Mesothelial cell of epicardium (in vitro differentiated cells): ENCODE measurements at places on chromosomes 1 and 21. TPM values are rescaled to one million over a fixed set of nuclear protein-coding genes. Genes with fewer than 3 reads are reported as not detected.

GRCh38 chr1:27658951-27659496, 13.0 kb downstream of the IFI6 start:
- no peaks in the 10 kb centered on the region for H3K36me3 ChIP-seq
- H3K27ac ChIP-seq = peak overlapping the region; percentile 83
- DNase-seq = no peak
- H3K4me1 ChIP-seq = peaks cover 34% of the 10 kb centered on the region
- no peaks in the 10 kb centered on the region for H3K27me3 ChIP-seq

- peak overlapping the region; percentile 52 for H3K27ac ChIP-seq
- H3K4me3 ChIP-seq = no peak overlapping the region
- DNase-seq = no peak
- H3K4me1 ChIP-seq = peaks cover 17% of the 10 kb centered on the region
- H3K27me3 ChIP-seq = no peaks in the 10 kb centered on the region
These were observed 111.3 kb upstream of the PALMD start for GRCh38 chr1:99534638-99534930.

GRCh38 chr1:201229771-201230635, 39.4 kb downstream of the IGFN1 start:
- H3K27me3 ChIP-seq = no peaks in the 10 kb centered on the region
- H3K4me3 ChIP-seq = no peak overlapping the region

DNA sequence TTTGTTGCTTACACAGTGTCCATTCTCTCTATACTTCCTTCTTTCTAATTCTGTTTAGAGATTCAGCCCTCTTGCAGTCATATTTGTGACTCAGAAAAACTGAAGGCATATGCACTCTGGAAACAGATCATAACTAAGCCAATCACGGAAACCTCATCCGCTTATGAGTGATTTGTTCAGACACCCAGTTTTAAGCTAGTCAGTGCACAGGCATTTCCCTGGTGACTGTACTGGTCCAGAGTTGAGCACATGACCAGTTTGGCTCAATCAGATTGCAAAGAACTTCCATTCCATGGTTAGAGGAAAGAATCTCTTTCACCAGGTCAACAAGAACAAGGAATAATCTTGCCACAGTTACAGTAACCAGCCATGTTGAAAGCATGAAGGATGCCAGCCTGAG, 69.2 kb upstream of the SGIP1 start:
- H3K4me3 ChIP-seq = no peak overlapping the region
- DNase-seq = no peak
- peaks cover 2% of the 10 kb centered on the region for H3K27me3 ChIP-seq
- no peak overlapping the region for H3K27ac ChIP-seq

- H3K4me3 ChIP-seq = no peak overlapping the region
- no peak overlapping the region for H3K27ac ChIP-seq
These were observed 261.6 kb downstream of the SPATA17 start for GRCh38 chr1:217892750-217893149.

DNA sequence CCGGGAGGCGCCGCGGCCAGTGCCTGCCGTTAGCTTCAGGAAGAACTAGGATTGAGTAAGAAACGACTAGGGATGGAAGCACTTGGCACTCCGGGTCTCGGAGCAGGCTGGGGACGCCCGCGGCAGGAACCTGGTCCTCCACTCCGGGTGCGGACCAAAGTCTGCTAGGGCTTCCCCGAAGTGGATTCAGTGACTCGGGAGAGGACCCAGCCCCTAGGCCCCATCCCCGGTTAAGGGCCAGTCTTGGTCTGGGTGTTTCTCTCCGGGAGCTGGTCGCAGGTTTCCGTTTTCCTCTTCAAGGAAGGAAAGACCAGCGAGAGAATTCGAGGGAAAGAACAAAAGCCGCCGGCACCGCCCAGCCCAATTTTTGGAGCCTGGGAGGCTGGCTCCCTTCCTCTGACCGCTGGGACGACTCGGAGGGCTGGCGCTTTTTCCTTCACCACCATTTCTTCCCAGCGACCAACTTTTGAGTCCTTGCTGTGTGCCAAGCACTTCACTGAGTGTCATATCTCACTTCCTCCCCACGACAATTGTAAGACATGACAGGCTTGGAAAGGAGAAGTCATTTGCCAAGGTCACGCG, 16.8 kb upstream of the STMN1 start:
- no peak for DNase-seq
- peak overlapping the region; percentile 52 for H3K27ac ChIP-seq
- peaks cover 2% of the 10 kb centered on the region for H3K27me3 ChIP-seq
- H3K4me3 ChIP-seq = peak overlapping the region; percentile 72

DNA sequence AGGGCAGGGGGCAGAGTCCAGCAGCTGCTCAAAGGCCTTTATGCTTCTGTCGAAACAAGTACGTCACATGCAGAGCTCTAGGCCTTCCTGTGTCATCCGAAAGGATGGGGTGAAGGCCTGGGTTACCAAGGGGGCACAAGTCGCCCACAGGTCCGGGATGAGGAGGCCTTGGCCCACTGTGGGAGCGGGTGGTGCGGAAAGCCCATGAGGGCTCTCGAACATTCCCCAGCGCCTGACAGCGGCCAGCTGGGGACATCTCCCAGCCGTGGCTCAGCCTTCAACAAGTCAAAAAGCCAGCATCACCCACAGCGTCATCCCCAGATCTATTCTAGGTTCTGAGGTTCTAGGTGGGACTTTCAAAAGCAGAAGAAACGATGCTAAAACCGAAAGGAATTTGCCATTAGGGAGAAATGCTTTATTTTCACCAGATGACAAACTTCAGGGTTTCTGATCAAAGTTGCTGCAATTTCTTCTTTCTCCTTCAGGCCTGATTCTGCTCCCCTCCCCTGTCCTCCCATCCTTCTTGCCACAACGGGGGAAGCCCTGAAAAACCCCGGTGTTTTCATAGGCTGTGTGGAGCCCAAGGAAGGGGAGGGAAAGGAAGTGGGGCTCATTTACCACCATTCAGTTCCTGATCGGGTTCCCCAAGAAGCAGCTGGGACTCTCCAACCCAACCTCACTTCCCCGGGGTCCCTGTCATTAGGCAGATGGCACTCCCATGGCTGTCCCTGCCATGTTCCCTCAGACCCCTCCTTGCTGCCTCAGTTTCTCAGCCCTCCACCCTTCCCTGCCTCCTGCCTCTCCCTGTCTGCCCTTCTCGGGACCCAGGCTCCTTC, 17.6 kb downstream of the GPR137B start:
- H3K36me3 ChIP-seq = peaks cover 38% of the 10 kb centered on the region
- H3K27me3 ChIP-seq = no peaks in the 10 kb centered on the region
- peaks cover 3% of the 10 kb centered on the region for H3K4me1 ChIP-seq
- H3K27ac ChIP-seq = no peak overlapping the region

- H3K4me1 ChIP-seq = peaks cover 5% of the 10 kb centered on the region
- peaks cover 36% of the 10 kb centered on the region for H3K27me3 ChIP-seq
- H3K36me3 ChIP-seq = no peaks in the 10 kb centered on the region
- peak; percentile 24 for DNase-seq
- H3K4me3 ChIP-seq = no peak overlapping the region
These were observed 83.7 kb upstream of the EDN2 start for GRCh38 chr1:41568204-41568603.

The ADAMTS5 gene
- 3.7 to 4.9 TPM (median 4.4 TPM) in 3 replicates for total RNA-seq

DNA sequence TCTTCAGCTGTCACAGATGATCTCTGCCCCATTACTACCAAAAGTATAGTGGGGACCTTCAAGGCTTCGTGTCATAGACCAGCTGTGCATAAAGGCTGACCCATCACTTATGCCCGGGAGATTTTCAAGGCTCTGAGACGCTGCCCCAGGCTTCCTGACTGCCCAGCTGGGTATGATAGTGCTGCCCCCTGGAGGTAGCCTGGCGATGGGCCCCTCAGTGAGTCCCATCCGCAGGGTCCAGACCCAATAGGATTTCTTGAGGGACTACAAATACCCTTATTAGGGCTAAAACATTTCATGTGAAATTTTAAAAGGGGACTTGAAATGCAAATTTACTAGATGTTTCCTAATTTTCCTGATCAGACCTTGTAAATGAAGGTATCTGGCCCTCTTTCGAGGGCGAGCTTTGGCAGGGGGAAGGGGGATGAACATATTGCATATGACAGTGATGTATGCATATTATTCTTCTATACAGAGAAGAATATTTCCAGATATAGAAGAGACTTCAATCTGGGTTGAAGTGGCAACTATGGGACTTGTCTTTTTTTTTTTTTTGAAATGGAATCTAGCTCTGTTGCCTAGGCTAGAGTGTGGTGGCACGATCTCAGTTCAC, 11.7 kb upstream of the FCMR start:
- no peak for DNase-seq
- no peaks in the 10 kb centered on the region for H3K36me3 ChIP-seq
- H3K4me3 ChIP-seq = no peak overlapping the region
- no peaks in the 10 kb centered on the region for H3K4me1 ChIP-seq

The ENAH gene
- total RNA-seq = 137 to 144 TPM (median 140 TPM) in 3 replicates

The FCRL1 gene
- total RNA-seq = not detected in 3 replicates

DNA sequence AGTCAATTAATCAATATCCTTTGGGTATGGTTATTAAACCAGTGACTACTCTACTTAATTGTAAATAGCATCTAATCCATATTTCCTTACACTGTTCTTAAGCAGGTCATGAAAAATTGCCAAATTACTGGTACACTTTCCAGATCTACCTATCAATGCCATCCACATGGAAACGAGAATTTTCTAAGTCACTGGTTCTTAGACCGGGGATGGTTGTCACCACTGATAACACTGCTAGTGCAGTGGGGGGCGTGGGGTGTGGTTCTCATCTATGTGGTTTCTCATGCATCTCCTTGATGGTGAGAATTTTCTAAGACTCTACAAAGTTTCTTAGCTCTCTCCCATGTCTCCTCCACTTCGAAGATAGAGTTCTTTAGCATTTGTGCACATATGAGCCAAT, 63.7 kb upstream of the COG2 start:
- H3K27me3 ChIP-seq = peaks cover 64% of the 10 kb centered on the region
- H3K27ac ChIP-seq = no peak overlapping the region
- no peaks in the 10 kb centered on the region for H3K36me3 ChIP-seq
- no peak overlapping the region for H3K4me3 ChIP-seq

The MAD2L2 gene
- total RNA-seq = 53.0 to 56.3 TPM (median 56.0 TPM) in 3 replicates

- DNase-seq = no peak
- H3K36me3 ChIP-seq = no peaks in the 10 kb centered on the region
- peaks cover 7% of the 10 kb centered on the region for H3K4me1 ChIP-seq
- H3K27ac ChIP-seq = no peak overlapping the region
- no peaks in the 10 kb centered on the region for H3K27me3 ChIP-seq
- H3K4me3 ChIP-seq = no peak overlapping the region
These were observed 136.4 kb upstream of the TMEM51 start for GRCh38 chr1:15017120-15017519.

- H3K27ac ChIP-seq = no peak overlapping the region
- no peak for DNase-seq
- no peaks in the 10 kb centered on the region for H3K27me3 ChIP-seq
- peaks cover 3% of the 10 kb centered on the region for H3K36me3 ChIP-seq
These were observed 168.4 kb downstream of the RERE start for GRCh38 chr1:8649027-8649426.

The RAD54L gene
- 11.2 to 12.2 TPM (median 11.7 TPM) in 3 replicates for total RNA-seq

GRCh38 chr1:178986204-178986603, 39.5 kb upstream of the FAM20B start:
- DNase-seq = no peak
- no peak overlapping the region for H3K4me3 ChIP-seq
- no peak overlapping the region for H3K27ac ChIP-seq

- no peak overlapping the region for H3K4me3 ChIP-seq
- no peak overlapping the region for H3K27ac ChIP-seq
- no peaks in the 10 kb centered on the region for H3K27me3 ChIP-seq
- DNase-seq = no peak
- H3K4me1 ChIP-seq = no peaks in the 10 kb centered on the region
- H3K36me3 ChIP-seq = peaks cover 7% of the 10 kb centered on the region
These were observed 21.5 kb downstream of the SEMA6C start for GRCh38 chr1:151124763-151125403.

The EPS8L3 gene
- 0.13 to 0.34 TPM in 2 of 3 replicates, not detected in the other for total RNA-seq

DNA sequence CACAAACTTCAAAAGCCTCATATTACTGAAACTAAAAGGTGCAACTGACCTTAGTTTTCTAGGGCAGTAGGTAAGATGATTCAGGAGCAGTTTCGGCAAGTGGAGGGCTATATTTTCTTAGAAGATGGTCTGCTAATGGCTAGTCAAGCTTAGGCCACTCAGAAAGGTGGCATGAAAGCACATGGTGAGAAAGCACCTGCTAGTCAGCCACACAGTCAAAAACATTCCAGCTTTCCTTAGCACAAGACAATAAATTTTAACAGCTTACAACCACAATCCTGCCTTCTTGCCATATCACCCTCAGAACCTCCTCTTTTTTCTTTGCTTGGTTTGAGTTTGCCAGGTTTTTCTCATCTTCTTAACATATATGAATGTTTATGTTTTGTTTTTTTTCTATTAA, 81.1 kb upstream of the SLFNL1 start:
- H3K27me3 ChIP-seq = no peaks in the 10 kb centered on the region
- H3K4me1 ChIP-seq = peaks cover 23% of the 10 kb centered on the region
- peaks cover 12% of the 10 kb centered on the region for H3K36me3 ChIP-seq
- H3K27ac ChIP-seq = peak overlapping the region; percentile 64

The S100A7A gene
- not detected in 3 replicates for total RNA-seq

DNA sequence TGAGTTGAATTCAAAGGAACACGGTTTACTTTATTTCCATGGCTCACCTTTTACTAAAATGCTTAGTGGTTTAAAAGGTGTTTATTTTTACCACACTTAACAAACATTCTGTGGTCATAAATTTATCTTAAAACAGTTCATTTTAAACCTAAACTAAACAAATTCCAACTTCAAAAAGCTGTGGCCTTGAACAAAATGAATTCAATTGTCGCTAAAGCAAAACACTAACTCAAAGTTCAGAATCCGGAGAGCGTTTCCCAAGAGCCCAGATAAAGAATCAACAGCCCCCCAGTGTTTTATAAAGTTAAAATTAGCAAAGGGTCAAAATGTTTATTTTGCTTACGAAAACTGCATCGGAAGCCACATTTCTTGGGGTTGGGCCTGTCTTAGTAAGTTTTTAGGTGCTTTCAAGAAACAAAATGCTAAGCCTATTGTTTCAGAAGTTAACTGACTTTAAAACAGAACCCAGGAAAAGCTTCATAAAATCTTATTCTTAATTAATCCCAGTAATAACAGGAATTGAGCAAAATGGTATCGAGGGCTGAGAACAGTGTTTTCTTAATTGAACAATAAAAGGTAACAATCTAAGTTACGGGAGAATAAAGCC, 1.3 kb downstream of the PUM1 start:
- peaks cover under 1% of the 10 kb centered on the region for H3K36me3 ChIP-seq
- H3K4me3 ChIP-seq = peak overlapping the region; percentile 98
- H3K4me1 ChIP-seq = peaks cover 18% of the 10 kb centered on the region
- no peaks in the 10 kb centered on the region for H3K27me3 ChIP-seq
- peak overlapping the region; percentile 100 for H3K27ac ChIP-seq

The FBXO28 gene
- total RNA-seq = 25.0 to 26.8 TPM (median 26.7 TPM) in 3 replicates

- H3K27ac ChIP-seq = no peak overlapping the region
- H3K4me1 ChIP-seq = peaks cover 6% of the 10 kb centered on the region
These were observed 86.8 kb downstream of the SMYD3 start for GRCh38 chr1:246420300-246420699.

DNA sequence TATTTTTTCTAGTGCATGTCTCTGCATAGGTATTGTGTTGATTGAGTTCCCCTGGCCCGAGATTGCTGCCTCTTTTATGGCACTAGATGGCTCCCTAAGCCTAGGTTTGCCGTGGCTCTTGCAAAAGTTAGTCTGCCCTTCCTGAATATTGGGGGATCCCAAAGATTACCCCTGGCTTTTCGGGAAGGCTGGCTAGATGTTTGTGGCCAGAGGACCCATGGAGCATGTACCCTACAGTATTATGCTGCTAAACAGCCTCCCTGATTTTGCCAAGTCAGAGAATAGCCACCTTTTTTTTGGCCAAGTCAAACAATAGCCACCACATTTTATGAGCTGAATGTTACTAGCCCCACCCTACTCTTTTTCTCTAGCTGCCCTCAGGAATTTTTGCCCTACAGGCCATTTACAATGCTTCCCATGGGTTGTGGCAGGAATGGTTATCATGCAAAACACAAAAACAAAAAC, 343.2 kb downstream of the OLFM3 start:
- no peak overlapping the region for H3K4me3 ChIP-seq
- DNase-seq = no peak
- no peak overlapping the region for H3K27ac ChIP-seq
- no peaks in the 10 kb centered on the region for H3K4me1 ChIP-seq
- H3K36me3 ChIP-seq = peaks cover 17% of the 10 kb centered on the region

The GNAT2 gene
- total RNA-seq = 0.36 TPM in 1 of 3 replicates, not detected in the others
